BJ (cell line): ENCODE measurements at places on chromosomes 1 and 21.

GRCh38 chr1:241998412-241998921 is 431 bp downstream of the MAP1LC3C start:
- DNase-seq = no peak

GRCh38 chr1:33147997-33148314 is 33.9 kb downstream of the TRIM62 start:
- no peak for DNase-seq

DNA sequence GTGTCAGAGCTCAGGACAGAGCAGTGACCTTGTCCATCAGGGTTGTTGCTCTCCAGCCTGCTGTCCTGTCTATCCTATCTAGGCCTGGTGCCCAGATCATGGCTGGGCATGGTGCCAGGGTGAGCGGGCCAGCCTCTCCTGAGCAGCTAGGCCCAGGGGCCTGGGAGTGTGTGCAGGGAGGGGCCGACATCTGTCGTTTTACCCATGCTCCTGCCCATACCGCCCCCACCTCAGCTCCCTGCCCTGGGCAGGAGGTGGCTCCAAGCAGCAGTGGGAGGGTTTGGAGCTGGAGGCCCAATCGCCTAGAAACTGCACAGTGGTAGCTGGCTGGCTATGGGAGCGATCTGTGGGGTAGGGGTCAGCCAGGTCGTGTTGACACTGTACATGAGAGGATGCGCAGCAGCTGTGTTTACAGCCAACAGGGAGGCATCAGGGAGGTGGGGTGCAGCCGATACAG is 6.5 kb downstream of the INSRR start:
- no peak for DNase-seq

DNA sequence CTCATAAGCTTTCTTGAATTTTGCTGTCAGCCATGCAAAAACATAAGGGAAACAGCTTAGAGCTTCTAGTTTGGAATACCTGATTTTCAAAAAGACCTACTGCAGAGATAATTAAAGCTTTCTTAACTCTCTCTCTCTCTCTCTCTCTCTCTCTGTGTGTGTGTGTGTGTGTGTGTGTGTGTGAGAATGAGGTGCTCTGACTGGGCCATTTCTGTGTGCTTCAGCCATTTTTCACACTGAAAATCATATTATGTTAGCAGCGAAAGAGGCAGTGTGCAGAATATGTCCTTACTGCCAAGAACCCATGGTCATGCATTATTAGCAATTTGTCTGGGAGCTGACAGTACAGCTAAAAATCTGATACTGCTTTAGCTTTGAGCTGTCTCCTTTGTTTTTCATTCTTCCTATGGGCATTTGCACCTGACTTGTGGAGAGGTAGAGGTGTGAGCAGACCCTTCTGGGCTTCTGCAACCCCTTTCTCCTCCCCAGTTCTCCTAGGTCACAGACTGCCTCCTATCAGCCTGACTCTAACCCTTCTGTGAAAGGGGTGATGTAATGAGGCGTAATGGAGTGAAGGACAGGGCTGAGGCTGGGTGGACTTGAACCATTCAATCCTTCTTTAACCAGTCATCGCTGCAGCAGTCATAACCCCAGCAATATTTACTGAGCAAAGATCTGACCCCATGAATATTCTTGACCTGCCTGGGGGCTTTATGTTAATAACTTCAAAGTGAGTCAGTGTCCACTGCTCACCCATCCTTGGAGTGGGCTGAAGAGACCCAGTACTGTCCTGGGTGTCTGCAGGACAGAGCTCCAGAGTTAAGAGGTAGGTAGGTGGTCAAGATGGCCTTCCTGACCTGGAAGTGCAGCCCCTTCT is 61.2 kb downstream of the SYT6 start:
- DNase-seq = no peak

DNA sequence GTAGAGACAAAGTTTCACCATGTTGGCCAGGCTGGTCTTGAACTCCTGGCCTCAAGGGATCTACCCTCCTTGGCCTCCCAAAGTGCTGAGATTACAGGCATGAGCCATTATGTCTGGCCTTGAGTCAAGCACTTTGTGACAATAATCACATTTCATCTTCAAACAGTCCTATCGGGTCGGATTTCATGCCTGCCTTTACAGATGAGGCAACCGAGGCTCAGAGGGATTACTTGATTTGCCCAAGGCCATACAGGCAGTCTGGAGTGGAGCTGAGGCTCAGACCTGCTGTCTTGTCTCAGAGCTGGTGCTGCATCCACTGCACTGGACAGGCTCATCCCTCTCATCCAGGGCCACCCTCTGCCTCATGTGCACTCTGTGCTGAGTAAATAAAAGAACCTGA is 26.6 kb downstream of the FAM151A start:
- DNase-seq = no peak

GRCh38 chr21:39441502-39442475 is 3.8 kb downstream of the LCA5L start:
- DNase-seq = no peak

- DNase-seq = peak; percentile 37
These were observed 44.1 kb downstream of the GPR3 start for GRCh38 chr1:27436204-27437159.

DNA sequence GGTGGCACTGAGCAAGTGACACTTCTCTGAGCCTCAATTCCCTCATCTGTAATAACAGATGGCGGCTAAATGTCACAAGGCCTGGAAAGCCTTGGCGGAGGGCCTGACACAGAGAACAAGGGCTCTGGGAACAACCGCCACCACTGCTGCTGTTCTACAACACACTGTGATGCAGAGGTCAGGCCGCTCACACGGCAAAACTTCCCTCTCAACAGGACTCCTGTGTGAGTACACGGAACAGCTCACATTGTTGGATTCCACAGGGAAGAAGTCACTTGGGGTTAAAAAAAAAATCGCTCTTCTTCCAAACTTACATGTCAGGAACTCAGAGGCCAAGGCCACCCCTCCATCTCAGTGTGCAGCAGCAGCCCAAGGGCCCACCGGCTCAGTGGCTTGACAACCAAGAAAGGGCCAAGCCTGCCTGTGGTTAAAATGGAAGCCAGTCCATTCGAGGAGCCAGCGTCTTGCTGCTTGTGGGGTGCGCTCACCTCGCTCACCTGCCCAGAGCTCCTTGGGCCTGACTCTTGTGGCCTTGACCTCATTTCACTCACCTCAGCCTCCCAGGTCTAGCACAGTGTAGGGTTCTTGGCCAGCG is 101.1 kb downstream of the RAVER2 start:
- no peak for DNase-seq

- DNase-seq = no peak
These were observed 26.3 kb downstream of the PRMT2 start for GRCh38 chr21:46661642-46662366.

- DNase-seq = no peak
These were observed 34.9 kb downstream of the UBASH3A start for GRCh38 chr21:42438316-42439205.

GRCh38 chr1:106748606-106749005 is 307.9 kb upstream of the PRMT6 start:
- no peak for DNase-seq
